ENCODE measurements at places on chromosomes 11 and 22. TPM values are rescaled to one million over a fixed set of nuclear protein-coding genes. Genes with fewer than 3 reads are reported as not detected.

Gene OR10D3
- total RNA-seq: not detected

Gene VWCE
- 0.49 TPM for total RNA-seq

Gene NXPE1
- total RNA-seq: not detected

Gene POTEH
- total RNA-seq: not detected

Gene MISFA
- total RNA-seq: 2.6 TPM

Gene PIM3
- 48.5 TPM for total RNA-seq

Gene OR8G1
- not detected for total RNA-seq

Gene PLEKHA7
- 19.9 TPM for total RNA-seq

Gene PRR33
- total RNA-seq: 0.20 TPM

Gene RNF215
- total RNA-seq: 6.5 TPM

Gene CRYBA4
- total RNA-seq: not detected

Gene FOXR1
- total RNA-seq: not detected

Gene FXYD2
- total RNA-seq: 1.5 TPM

Gene OR52R1
- not detected for total RNA-seq

Gene KCNC1
- 0.30 TPM for total RNA-seq

Gene SHANK3
- 7.2 TPM for total RNA-seq

Gene OR52N5
- total RNA-seq: not detected

Gene C1QTNF4
- total RNA-seq: 1.3 TPM

Gene IL17REL
- not detected for total RNA-seq

Gene TREH
- not detected for total RNA-seq

Gene MRPL21
- total RNA-seq: 42.9 TPM

Gene OR52I1
- total RNA-seq: not detected

Gene CACNA1I
- total RNA-seq: 0.20 TPM

Gene OR5A1
- total RNA-seq: not detected

Gene SMTNL1
- 7.9 TPM for total RNA-seq

Gene IGLL1
- total RNA-seq: 0.39 TPM

Gene SSH3
- 13.4 TPM for total RNA-seq

Gene LRRC32
- 17.5 TPM for total RNA-seq

Gene SUSD2
- 0.99 TPM for total RNA-seq

Gene NXF1
- 33.4 TPM for total RNA-seq

Gene ACRV1
- total RNA-seq: not detected

Gene KIAA1671
- 20.6 TPM for total RNA-seq

Gene OR8J3
- not detected for total RNA-seq

Gene MMP10
- not detected for total RNA-seq

Gene GAL3ST3
- total RNA-seq: not detected

Gene GDPD4
- 0.39 TPM for total RNA-seq

Gene FBLN1
- total RNA-seq: 117 TPM

Gene CFAP300
- total RNA-seq: 4.6 TPM

Gene GP1BB
- 2.0 TPM for total RNA-seq

Gene TENM4
- 27.2 TPM for total RNA-seq

Gene OR6A2
- total RNA-seq: 0.20 TPM

All from skin of body (tissue), 3 donors.